Esophagus mucosa (tissue), 1 donor: ENCODE measurements at places on chromosomes 7 and 10. TPM values are rescaled to one million over a fixed set of nuclear protein-coding genes. Genes with fewer than 3 reads are reported as not detected.

ZMIZ1 gene
- total RNA-seq = 43.8 TPM

C7orf33 gene
- not detected for total RNA-seq

SH2B2 gene
- 1.1 TPM for total RNA-seq

LRRC18 gene
- not detected for total RNA-seq

FAM180A gene
- 0.68 TPM for total RNA-seq

CRYGN gene
- not detected for total RNA-seq
